ENCODE measurements at places on chromosomes 16 and 17.

DNA sequence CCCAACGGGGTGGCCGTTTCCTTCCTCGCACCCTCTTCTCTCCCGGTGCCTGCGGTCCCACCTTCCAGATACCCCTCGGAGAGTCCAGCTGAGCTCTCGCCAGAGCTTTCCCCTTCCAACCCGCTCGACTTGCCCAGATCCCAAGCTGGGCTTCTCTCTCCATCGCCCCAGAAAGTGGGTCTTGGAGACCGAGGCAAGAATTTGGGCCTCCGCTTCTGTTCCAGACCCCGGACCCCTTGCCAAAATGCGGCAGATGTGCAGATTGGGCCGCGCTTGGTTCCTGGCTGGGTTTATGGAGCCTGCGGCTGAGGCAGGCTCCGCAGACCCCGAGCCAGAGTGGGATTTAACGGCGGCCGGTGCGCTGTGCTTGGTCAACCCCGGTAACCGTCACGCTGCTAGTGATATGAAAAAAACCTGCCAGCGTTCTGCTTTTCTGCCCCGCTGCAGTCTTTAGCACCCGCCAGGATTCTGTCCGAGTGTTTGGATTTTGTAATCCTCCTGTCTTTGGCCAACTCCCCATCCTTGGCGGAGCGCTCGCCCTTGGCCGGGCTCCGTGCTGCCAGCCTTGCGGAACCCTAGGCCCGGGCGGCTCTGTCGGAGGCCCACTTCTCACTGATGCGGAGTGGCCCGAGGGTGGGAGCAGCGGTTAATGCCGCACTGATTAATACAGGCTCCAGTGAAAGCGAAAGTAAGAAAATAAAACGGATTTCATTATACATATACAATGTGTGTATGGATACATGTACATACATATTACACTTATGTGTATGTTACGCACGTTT is 754 bp upstream of the SLFN11 start:
- DNase-seq = peak; percentile 62

- no peak for DNase-seq
Observed at GRCh38 chr17:19337712-19338023, 24.9 kb downstream of the B9D1 start.

GRCh38 chr17:74147056-74147835 is 56.2 kb upstream of the RPL38 start:
- no peak for DNase-seq

DNA sequence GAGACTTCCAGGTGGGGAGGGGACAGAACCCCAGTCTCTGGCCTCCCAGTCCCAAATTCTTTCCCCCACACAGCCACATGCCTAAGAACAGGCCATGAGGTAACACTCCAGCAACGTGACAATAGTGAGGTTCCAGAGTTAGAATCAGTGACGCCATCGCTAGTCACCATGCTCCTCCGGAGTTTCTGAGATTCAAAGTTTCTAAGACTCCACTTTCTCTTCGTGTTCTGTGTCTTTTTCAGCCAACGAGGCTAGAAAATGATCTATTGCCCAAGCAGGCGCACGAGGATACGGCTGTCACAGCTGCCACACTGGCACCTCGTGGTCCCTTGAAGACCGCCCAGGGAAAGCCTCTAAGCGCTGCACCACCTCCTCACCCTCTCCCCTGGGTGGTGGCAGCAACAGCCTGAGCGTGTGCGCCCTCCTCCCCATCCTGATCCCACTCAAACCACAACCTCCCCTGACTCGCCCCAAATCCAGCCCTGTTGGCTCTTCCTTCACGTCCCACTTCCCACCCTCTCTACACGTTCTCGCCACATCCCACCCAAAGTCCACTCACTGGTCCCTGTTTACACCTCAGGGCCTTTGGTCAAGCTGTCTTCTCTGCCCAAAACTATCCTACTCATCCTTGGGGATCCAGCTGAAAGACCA is 1.0 kb downstream of the MCRIP1 start:
- DNase-seq = peak; percentile 45

- DNase-seq = no peak
Observed at GRCh38 chr16:11665071-11665491, 3.2 kb upstream of the SNN start.

DNA sequence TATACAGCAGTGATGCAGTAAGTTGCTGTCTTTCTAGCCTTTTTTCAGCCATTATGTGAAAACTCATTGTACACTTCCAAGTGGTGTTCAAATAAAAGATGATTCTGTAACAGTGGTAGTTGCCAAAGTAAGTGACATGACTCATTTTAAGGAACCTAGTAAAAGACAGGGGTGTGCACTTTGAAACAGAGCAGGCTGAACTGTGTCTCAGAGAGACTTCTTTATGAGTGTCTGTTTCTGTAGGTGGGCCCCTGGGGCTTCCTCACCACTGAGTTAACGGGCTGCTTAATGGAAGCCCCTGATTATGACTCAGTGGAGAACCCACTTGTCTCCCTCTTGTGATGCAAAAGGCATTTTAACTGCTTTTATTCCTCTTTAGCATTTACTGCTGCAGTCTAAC is 147.3 kb downstream of the PCTP start:
- DNase-seq = no peak

GRCh38 chr17:31583772-31584356 is 192.4 kb downstream of the RAB11FIP4 start:
- DNase-seq = no peak

DNA sequence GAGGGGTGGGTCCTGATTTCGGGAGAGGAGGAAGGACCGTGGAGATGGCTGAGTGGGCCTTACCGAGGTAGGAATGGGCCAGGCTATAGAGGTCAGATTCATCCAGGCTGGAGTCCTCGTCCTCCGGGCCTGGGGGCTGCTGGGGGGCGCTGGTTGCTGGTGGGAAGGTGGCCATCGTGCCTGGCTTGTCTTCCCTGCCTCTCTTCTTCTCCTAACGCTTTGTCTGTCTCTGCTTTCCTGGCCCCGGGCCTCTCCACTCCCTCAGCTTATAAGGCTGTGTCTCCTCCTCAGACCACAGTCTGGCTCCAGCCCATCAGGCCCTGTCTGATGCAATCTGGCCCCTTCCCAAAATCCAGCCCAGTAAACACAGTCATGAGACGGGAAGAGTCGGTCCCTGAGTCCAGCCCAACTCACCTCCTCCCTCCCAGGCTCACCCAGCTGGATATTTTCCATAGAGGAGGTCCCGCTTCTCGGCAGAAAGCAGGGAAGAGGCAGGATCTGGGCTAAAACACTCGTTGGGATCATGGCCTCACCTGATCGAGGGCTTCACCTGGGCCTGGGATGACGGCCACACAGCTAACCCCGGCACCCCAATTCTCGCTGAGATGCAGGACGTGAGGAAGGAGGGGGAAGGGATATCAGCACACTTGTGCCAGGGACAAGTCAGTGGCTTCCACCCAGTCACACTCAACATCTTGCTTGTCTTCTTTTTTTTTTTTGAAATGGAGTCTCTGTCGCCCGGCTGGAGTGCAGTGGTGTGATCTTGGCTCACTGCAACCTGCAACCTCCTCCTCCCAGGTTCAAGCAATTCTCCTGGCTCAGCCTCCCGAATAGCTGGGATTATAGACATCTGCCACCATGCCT is at the start of gene NUPR1:
NUPR1 (minus strand) TSS at position 242 of the 864 bp plus-strand sequence; CDS start at position 175, 67 bp downstream.
- no peak for DNase-seq

GRCh38 chr16:47358816-47359215 is 102.0 kb downstream of the ITFG1 start:
- no peak for DNase-seq

GRCh38 chr17:81513372-81513752 is 763 bp upstream of the ACTG1 start:
- peak; percentile 52 for DNase-seq

DNA sequence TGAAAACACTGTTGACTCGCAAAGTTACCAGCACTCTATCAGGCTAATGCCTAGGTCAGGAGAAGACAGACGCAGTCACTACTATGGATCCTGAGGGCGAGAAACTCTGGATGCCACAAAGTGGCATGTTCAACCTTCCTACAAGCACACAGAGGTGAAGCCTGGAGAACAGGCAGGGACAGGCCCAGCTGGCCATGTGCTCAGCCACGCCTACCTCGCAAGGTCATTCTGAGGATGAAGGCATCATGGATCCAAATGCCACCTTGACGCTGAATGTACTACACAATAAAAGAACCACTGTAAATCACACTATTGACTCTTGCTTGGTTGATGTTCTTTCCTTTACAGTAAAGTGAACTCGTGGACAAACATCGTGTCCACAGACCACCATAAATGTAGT is 85.8 kb downstream of the ANKRD11 start:
- DNase-seq = no peak

DNA sequence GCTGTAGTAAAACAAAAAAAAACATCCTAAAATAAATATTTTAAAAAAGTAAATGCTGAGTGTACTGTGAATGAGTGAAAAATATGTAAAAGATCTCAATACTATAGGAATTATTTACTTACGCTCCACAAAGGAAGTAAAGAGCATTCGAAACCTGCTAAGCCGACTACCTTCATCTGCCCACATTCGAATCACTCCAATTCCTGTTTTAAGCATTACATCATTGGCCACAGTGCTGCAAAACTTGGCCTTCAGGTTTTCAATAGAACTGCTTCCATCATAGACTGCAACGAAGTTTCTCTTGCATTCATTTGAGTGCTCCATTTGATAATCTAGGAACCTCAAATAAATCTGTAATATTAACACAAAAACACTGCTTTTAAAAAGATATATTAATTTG is 34.4 kb downstream of the NETO2 start:
- no peak for DNase-seq

DNA sequence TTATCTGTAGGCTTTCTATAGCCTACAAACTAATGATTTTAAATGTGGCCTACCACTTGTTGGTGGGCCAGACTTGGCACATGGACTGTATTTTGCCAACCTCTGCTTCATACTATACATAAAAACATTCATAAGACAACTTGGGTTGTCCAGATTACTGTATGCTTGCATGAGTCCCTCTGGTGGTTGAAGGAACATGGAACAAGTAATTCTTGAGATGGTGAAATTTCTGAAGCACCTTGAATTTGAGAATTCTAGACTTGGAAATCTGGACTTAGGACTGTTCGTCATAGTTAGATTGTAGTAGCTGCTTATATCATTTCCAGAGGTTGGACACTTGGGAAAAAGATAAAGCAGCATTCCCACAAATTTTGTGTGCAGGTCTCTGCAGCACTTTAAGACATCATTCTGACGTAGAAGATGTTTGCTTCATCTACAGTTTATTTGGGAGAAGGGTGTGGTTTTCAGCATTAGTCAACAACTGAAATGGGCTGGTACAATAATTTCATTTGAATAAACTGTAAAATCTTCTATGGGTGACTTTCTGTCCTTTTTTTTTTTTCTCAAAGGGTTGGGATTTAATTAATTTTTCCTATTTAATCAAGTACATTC is 31.2 kb downstream of the NFATC3 start:
- DNase-seq = peak; percentile 54

- no peak for DNase-seq
Observed at GRCh38 chr16:12558641-12559040, 245.0 kb downstream of the CPPED1 start.

DNA sequence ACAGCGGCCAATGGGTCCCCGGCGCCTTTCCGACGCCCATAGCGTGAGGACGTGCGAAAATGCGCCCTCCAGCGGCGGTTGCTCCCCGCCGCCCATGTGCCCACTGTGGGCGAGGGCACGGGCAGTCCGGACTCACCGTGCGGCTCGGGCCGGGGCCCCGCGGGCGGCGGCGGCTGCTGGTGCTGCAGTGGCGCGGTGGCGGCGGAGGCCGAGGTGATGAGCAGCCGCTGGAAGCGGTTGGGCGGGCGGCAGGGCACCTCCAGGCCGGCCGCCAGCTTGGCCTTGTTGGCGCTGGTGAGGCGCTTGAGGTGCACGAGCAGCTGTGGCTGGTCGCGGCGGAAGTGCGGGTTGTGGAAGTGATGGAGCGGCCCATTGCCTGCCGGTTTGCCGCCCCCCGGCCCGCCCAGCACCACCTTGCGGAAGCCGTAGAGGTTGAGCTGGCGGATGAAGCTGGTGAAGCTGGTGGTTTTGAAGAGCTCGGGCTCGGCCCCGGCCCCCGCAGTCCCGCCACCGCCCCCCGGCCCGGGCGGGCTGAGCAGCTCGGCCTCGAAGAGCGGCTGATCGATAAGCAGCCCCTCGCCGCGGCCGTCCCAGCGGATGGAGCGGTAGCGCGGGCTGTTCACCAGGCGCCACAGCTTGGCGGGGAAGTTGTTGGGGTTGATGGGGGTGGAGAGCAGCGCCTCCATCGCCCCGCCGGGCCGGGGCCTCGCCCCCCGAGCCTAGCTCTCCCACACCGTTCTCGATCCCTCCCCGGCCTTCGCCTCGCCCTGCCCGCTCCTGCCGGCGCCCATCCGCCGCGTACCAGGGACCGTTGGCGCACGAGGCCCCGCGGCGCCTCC is at the start of gene HSF5:
HSF5 (minus strand) TSS at position 820 of the 839 bp plus-strand sequence; CDS start at position 686, 134 bp downstream.
- DNase-seq = peak; percentile 60

GRCh38 chr16:29900102-29900887 is at the start of gene ASPHD1:
TSS of gene ASPHD1 (plus strand) at chr16:29900488. CDS start at chr16:29900972, 484 bp downstream.
- DNase-seq = peak; percentile 78

GRCh38 chr16:3654249-3654991 is at the start of gene DNASE1:
TSS of gene DNASE1 (plus strand) at chr16:3654691. CDS start at chr16:3655374, 683 bp downstream.
- DNase-seq = peak; percentile 85

- DNase-seq = no peak
Observed at GRCh38 chr16:22198547-22199293, 7.4 kb upstream of the EEF2K start.

DNA sequence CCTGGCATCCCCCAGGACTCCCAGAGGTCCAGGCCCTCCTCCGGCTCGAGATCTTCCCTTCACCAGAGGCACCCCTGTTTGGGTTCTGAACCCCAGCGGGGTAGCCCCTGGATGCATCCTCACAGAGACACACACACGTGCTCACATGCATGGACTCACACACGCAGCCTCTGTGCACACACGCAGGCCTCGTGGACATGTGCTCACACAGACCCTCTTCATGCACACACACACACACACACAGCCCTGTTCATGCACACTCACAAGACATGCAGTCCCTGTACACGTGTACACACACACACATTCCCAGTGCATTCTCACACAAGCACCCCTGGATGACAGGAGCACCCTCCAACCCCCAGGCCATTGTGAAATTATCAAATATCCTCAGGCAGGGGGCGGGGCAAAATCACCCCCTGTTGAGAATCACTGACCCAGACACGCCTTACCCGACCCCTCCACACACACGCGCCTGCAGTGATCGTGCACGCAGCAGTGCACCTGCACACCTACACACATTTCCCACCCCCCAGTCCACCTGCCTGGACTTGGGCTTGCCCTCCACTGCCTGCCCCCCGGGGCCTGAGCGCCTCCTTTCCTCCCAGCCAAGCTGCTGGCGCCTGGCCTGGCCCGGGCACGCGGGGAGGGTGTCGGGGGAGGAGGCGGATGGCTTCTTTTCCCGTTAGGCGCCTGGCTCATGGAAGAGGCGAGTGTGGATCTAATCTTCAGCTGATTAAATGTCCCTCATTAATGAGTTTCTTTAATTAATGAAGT is 62.6 kb downstream of the ENGASE start:
- DNase-seq = no peak

GRCh38 chr16:15988268-15989013 is 39.0 kb downstream of the ABCC1 start:
- DNase-seq = peak; percentile 88

DNA sequence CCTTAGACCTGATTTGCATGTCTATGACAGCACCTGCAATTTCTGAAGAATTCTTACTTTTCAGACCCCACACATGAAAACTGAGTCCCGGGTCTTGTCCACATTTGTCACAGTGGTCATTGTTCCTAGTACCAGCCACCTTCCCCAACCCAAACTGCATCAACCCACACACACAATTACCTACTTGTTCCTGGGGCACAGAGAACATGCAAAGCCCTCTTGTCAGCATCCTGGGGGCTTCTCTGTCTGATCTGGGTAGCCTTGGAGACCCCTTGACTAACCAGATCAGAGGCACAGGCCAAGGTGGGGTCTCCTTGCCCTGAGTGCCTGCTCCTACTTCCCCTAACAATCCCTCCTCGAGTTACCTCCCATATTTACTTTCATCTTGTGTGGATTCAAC is 36.7 kb upstream of the PIK3R6 start:
- DNase-seq = no peak
